Activated CD4-positive, alpha-beta memory T cell treated with anti-CD3 and anti-CD28 coated beads, Interleukin-2, amount 10 ng/mL, durations not matched to agents 7 days and 5 days (primary cell): ENCODE measurements at places on chromosomes 11 and 22.

GRCh38 chr11:47410370-47411264 lies 2.2 kb downstream of the SLC39A13 start:
- DNase-seq = no peak

DNA sequence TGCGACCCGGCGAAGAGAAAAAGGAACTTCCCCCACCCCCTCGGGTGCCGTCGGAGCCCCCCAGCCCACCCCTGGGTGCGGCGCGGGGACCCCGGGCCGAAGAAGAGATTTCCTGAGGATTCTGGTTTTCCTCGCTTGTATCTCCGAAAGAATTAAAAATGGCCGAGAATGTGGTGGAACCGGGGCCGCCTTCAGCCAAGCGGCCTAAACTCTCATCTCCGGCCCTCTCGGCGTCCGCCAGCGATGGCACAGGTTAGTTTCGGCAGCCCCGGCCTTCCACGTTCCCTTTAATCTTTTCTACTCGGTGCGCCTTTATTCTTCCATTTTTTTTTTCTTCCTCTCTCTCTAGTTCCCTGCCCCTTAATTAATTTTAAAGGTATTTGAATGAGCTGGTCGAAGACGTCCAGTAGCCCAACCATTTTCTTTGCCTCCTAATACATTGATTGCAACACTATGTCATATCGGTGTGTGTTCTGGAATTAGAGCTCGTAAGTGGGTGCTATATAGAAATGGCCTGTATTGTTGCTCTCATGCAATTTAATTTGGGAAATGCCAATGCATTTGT lies 537 bp downstream of the EP300 start:
- DNase-seq = peak; percentile 45

DNA sequence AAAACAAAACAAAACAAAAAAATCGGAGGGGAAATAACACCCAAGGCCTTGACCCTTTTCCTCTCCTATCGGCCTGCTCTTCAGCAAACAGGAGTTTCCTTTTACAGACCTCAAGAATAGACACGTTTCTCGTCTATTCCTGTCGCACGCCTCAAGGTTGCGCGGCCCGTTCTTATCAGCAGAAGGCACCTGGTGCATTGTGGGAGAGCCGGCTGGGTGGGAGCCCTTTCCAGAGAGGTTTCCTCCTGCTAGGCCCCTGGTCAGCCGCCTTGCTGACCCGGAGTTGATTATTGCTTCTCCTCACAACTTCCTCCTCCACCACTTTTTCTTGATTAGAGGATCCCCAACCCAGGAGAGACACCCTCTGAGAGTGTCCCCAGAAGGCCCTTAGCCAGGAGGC lies 497.3 kb downstream of the MIAT start:
- DNase-seq = no peak

DNA sequence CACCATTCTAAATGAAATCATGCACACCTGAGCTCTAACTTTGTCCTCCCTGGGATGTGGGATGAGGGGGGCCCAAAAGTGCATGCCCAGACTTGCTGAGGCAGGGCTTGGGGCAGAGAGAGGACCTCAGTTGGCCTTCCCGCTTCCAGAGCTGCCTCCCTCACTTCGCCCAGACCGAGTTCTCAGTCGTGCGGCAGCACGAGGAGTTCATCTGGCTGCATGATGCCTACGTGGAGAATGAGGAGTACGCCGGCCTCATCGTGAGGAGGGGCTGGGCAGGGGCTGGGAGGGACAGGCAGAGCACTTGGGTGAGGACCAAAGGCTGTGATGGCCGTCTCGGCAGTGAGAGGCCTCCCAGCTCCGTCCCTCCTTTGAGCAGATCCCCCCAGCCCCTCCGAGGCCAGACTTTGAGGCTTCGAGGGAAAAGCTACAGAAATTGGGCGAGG lies 8.2 kb downstream of the CFL1 start:
- DNase-seq = no peak

GRCh38 chr11:67680696-67681470 lies 6.5 kb upstream of the ALDH3B2 start:
- DNase-seq = no peak

GRCh38 chr11:47524291-47524874 lies 28.5 kb downstream of the CELF1 start:
- DNase-seq = no peak

DNA sequence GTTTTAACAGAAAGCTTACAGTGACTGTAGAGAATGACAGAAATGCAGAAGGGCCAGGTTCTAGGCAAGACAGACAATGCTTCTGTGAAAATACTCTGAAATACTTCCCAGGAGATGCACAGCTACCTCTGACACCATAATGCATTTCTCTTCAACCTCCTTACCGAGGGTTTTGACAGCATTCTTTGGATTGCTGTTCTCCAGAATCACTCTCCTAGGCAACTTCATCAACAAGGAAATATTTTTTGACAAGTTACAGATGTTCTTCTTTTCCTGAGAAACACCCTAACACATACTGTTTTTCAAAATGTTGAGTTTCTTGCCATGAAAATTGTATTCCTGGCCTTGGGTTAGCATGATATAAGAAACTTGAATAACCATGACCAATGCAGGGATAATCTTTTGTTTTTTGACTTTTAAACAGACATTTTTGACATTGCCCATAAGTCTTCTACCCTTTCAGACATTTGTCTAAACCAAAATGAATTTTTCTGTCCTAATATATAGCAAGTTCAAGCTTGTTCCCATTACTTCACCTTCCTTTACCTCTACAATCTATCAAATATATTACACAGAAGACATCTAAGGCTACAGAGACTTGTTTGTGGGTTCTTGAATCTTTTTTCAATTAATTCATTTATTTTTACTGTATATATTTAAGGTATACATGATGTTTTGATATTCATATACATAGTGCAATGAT lies 108.1 kb downstream of the CCDC34 start:
- no peak for DNase-seq

GRCh38 chr22:19430890-19431541 lies 517 bp downstream of the HIRA start:
- peak; percentile 41 for DNase-seq

DNA sequence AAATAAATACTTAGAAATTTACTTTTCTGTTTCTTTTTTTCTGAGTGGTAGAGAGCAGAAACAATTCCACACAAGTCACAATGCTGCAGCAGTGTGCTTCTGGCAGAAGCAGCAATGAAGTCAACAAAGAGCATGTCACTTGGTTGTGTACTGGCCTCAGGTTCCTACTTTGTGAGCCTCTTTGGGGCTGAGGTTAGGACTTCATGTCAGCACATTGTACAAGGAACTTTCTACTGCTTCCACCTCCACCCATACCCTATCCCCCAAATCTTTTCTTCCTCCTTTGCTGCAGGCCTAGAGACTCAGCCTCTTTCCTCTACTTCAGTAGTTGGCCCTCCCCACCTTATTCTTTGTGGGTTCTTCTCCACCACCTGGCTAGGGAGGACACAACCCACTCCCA lies 252.7 kb upstream of the PITPNB start:
- no peak for DNase-seq

DNA sequence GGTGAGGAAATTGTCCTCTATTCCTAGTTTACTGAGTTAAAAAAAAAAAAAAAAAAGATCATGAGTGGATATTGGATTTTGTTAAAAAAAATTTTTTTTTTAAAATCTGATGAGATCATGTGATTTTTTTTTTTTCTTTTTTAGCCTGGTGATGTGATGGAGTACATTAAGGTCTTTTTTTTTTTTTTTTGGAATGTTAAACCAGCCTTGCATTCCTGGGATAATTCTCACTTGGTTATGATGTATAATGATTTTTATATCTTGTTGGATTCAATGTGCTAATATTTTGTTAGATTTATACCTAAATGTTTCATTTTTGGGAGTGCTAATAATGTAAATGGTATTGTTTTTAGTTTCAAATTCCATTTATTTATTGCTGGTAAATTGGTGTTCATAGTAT lies 43.3 kb downstream of the DDX10 start:
- DNase-seq = no peak

DNA sequence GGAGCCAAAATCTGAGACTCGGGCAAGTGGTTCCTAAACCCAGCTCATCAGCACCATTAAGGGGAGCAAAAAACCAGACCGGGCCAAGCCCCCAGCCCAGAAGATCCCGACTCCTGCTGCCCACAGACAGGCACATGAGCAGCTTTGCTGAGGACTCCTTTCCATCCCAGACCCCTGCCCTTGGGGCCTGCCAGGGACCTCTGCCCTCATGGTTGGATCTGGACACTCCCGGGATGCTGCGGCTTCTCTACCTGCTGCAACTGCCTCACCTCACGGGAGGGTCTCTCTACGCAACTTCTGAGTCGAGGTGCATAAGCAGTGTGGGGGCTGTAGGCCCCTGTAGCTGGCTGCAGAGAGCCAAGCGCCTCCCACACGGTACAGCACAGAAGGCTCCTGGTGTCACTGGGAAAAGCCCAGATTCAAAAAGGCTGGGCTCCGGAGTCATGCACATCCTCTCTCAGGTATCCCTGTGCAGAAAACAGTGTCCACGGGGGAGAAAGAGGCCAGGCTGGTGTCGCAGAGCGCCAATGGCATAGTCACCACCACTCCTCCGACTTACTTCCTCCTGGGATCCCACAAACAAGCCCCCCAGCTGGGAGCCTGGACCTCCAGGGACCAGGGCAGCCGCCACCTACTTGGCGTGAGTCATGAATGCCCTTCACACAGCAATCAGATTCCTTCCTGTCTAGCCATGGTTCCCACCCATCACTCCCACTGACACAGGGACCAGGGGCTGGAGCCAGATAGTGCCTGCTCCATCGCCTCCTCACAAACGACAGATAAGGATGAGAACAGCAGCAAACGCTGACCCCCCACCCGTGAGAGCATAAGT lies 122.1 kb downstream of the BCR start:
- DNase-seq = no peak

DNA sequence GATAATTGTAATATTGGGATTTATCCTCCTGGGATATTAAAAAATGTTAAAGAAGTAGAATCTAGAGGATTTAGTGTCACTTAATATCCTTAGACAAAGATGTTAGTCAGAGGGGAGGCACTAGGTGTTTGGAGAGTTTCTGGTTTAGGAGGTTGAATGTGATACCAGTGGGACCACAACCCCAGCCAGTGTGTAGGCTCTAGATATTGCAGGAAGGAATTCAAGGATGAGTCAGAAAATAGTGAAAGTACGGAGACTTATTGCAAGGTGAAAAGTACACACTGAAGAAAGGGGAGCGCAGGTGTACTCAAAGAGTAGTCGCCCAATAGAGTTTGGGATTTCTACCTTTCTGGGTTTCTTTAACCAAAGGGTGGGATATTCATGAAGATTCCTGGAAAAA lies 5.7 kb upstream of the TMEM41B start:
- no peak for DNase-seq

GRCh38 chr11:61071208-61071681 lies 31.0 kb upstream of the CD5 start:
- peak; percentile 83 for DNase-seq

- no peak for DNase-seq
These were observed 22.0 kb upstream of the MYOD1 start for GRCh38 chr11:17697175-17697949.

- no peak for DNase-seq
These were observed 10.6 kb downstream of the FREY1 start for GRCh38 chr11:45896422-45896984.

GRCh38 chr11:114082415-114082748 lies 22.9 kb downstream of the ZBTB16 start:
- no peak for DNase-seq

DNA sequence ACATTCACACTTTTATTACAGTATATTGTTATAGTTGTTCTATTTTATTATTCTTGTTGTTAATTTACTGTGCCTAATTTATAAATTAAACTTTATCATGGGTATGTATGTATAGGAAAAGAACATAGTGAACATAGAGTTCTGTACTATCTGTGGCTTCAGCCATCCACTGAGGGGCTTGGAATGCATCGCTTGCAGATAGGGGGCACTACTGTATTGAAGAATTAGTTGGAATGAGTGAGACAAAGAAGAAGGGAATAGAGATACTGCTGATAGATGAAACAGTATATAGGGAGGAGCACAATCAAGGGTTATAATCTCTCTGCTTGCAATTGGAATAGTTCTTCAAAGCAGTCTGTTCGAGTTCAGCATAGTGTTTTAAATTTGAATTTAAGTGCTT lies 432.2 kb downstream of the RAB38 start:
- DNase-seq = no peak

- DNase-seq = peak; percentile 53
These were observed 773 bp downstream of the HRAS start for GRCh38 chr11:534396-535209.

- no peak for DNase-seq
These were observed 14.2 kb upstream of the CCDC89 start for GRCh38 chr11:85699957-85700741.

GRCh38 chr22:27679176-27679575 lies 122.4 kb downstream of the MN1 start:
- DNase-seq = no peak

DNA sequence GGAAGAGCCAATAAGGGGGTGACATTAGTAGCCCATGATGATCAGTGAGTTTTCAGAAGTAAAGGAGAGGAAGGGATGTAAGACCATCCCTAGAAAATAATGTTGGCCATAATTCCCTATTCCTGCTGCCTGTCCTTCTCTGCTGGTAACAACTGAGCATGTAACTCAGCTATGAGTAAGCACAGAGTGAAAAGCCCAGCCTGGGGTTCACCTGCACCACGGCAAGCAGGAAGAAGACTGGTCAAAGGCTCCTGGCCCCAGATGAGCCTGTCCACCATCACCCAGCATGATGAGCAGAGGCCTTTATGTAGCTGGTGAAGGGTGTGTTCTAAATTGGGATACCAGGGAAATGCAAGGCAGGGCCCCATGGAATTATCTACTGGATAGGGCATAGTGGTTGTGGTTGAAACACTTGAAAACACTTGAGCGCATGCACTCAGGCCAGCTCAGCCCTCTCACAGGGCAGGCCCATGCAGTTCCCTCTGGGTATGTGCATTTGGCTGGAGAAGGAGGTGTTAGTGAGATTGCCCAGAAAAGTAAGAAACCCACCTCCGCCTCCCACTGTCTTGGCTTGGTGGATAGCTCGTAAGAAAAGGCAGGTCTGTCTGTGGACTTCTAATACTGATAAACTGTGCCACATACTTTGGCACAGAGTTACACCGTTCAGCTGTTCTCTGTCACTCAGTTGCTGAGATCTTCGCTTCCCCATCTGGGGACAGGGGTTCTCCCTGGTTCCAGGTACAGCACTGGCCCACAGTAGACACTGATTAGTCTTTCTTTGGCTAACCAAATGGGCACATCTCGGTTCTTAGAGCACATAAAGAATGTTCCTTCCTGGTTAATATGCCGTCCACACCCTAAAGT lies 86.8 kb downstream of the AMOTL1 start:
- DNase-seq = no peak

GRCh38 chr11:71301858-71302533 lies 49.6 kb upstream of the SHANK2 start:
- no peak for DNase-seq

DNA sequence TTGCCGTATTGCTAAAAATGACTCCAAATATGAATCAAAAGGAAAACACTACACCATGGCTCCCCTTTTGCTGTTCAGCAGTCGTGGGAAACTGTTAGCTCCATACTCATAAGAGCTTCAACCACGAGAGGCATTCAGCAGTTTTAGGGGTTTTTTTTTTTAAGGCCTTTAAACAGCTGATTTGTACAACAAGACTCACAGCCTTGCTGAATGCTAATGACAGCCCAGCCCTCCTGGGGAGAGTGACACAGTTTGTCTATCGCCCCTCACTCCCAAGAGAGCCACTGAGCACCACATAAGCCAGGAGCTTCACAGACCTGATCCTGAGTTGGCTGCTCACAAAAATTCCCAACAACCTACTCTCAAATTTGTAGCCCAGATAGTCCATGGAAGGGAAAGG lies 32.4 kb downstream of the GALNT18 start:
- DNase-seq = no peak

- DNase-seq = no peak
These were observed 19.4 kb downstream of the TUBA8 start for GRCh38 chr22:18130018-18130417.
